Stimulated activated CD4-positive, alpha-beta T cell treated with anti-CD3 and anti-CD28 coated beads, Interleukin-12 subunit alpha, Interleukin-12 subunit beta, amount 100 ng/mL, for 24 hours (primary cell): ENCODE measurements at places on chromosomes 2 and 18.

DNA sequence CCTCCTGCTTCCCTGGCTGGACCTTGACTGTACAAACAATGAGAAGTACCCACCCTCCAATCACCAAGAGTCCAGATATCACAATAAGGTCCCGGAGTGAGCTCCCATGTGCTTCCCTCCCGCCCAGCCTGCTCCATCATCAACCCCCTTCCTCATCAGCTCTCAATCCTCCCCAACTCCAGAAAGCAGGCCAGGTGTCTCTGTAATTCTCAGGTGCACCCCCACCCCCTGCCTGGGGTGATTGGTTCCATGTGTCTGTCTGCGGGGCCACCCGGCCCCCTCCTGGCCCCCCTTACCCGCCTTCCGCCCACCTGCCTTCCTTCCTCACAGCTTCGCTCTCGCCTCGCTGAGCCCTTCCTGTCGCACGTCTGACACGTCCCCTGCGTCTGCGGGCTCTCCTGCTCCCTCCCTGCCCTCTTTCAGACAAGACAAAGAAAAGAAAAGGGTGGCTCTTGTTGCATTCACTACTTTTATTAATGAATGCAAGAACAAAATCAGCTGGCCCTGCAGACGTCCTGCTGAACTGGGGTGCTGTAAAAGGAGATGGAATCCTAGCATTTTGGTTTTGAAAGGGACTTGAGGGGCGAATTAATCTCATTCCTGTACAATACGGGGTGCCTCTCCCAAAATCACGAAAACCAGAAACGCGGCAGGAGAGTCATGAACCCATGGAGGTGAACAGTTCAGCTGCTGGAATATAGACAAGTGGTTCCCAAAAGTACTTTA lies 26.5 kb upstream of the IGFBP2 start:
- DNase-seq: peak; percentile 68

DNA sequence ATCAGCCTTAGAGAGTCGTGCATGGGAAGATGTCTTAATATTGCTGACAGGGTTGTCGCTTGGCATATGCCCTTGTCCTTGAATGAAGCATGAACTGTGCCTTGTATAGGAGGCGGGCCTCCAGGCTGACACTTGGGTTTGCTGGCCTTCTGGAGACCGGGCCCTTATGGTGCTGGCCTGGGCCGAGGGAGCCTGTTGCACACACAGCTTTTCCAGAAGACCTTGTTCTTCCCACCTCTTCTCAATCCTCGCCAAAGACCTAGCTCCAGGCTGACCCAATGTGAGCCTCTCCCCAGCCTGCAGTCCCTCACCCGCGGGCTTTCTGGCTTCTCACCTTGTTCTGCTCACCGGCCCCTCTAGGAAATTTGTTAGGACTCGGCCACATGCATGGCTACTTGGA lies 199.1 kb downstream of the FAM210A start:
- DNase-seq: no peak

GRCh38 chr2:19902216-19902740 lies 495 bp upstream of the TTC32 start:
- no peak for DNase-seq

GRCh38 chr2:54054271-54054670 lies 61.1 kb upstream of the ACYP2 start:
- DNase-seq: no peak

DNA sequence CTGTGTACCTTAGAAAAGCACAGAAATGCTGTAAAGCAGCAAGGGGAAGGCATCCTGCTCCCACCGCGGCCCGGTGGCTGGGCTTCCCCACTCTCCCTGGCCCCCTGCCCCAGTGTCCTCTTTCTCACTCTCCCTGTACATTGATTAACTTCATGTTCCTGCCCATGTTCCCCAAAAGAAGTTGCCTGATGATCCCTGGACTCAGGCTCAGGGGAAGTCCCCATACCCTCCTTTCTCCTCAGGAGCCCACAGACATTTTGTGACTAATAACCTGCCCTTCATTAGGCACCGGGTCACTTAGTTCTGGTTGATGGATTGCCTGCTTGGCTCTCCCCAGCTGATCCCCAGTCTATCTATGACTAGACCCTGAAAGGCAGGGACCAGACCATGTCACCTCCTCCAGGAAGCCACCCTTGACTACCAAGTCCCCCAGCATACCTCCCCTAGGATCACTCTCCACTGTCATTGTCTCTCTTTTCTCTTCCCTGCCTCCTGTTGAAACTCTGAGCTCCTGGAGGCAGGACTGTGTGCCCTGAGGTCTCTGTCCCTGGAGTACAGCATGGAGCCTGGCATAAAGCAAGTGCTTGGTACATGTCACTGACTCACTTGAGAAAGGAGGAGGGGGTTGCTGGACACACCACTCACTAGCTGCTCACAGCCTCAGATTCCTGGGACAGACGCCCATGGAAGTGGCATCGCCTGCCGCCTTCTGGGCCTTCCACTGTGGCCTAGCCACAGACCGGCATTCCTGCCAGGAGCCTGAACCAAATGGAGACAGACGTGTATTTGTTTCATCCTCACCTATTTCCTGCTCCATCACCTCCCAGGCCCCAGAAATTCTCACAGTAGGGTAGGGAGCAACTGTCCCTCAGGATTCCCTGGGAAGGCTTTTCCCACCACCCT lies 13.5 kb downstream of the MALL start:
- DNase-seq: no peak

GRCh38 chr18:36114738-36115137 lies 14.4 kb downstream of the SLC39A6 start:
- no peak for DNase-seq

- DNase-seq: peak; percentile 16
Measured at GRCh38 chr18:31942291-31942998, 483 bp downstream of the TRAPPC8 start.

DNA sequence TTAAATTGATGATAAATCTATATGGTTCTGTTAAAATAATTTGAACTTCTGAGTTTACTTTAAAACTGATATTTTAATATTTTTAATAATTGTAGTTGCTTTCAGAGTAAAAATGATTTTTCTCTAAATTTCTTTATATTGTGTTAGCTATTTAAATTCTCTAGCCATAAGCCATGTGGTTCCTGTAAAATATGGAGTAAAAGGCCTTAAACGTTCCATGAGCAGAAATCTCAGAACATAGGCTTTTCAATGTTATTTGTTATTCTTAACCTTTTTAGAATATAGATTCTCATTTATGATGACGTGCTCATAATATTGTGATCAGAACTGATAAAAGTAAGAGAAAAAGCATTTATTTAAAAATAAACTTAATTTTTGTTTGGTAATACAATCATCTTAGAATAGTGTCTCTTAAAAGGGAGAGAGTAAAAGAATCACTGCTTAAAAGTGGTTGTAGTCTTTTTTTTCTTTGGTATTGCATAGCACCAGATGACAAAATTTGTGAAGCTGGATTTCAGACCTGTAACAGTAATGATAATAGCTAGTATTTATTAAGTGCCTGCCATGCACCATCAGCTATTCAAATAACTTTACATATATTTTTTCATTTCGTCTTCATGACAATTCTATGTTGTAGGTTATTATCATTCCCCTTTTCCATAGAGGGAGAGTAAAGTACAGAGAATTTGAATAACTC lies 2.7 kb downstream of the BMPR2 start:
- DNase-seq: no peak

GRCh38 chr2:179435000-179435399 lies 170.4 kb upstream of the SESTD1 start:
- no peak for DNase-seq

DNA sequence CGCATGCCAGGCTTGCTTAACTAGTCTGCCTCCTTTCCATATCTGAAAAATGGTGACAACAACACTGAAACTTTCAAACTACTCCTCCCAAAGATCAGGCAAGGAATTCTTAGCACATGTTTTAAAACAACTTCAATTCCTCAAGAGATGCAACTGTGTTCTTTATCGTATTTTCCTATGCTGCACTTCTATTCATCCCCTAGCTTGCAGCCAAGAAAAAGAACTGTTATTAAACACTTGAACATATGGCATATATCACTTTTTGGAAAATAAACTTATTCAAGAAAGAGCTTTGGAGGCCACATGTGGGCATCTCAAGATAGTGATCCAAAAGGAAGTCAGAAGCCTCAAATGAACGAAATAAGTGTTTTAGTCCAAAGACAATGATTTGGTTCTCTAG lies 75.6 kb upstream of the STAM2 start:
- DNase-seq: no peak

- no peak for DNase-seq
Measured at GRCh38 chr2:238425505-238425978, 1.2 kb upstream of the ASB1 start.

- no peak for DNase-seq
Measured at GRCh38 chr2:233556881-233557736, 9.5 kb downstream of the USP40 start.

GRCh38 chr2:160820691-160821090 lies 327.1 kb upstream of the RBMS1 start:
- DNase-seq: no peak

- DNase-seq: no peak
Measured at GRCh38 chr2:99637159-99637697, 147.4 kb upstream of the REV1 start.

- DNase-seq: no peak
Measured at GRCh38 chr2:40330096-40330495, 121.8 kb downstream of the SLC8A1 start.

DNA sequence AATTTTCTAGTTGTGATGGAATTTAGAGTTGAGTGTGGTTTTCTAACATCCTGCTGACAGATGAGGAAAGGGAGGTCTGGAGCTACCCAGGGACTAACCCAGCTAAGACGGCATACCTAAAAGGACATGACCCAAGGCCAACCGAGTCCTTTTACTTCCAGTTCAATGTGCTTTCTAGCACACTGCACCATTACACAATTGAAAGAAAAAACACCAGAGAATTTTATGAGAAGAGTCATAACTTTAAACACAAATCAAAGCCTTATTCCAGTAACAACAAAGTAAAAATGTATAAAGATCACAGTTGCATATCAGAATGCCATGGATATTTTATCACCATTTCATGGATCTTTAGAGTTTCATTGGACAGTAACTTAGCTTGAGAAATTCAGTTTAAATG lies 480.3 kb downstream of the MEIS1 start:
- DNase-seq: no peak

DNA sequence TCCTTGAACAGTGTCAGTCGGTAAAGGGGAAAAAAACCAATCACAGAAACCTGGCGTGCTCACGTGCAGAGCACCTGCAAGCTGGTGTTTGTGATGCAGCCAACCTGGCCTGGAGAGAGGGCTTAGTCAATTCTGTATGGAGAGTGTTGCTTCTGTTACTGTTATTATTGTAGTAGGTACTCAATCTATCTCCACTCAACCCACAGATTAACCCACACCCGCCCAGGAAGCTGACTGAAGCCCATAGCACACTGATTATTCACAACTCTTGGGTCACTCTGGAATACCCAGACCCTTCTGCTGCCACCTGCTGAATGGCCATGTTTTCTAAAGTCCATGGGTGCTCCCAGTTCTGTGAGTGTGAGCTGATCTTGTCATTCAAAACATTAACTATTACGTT lies 53.9 kb downstream of the TNFRSF11A start:
- DNase-seq: no peak

GRCh38 chr2:96533292-96534073 lies 3.1 kb upstream of the ARID5A start:
- DNase-seq: no peak

DNA sequence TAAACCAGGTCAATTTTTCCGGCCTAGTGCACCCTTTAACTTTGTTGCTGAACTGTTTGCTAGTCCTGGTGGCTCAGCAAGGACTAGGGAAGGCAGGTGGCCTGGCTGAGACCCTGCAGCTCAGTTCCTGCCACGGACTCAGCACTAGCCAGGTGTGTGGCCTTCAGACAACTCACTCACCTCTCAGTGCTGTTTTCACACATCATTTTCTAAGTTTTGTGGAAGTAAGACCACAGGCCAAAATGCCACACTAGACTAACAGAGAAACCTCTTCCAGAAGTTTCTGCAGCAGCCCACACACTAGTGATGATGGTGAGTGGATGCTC lies 65.9 kb upstream of the SLC1A4 start:
- no peak for DNase-seq

DNA sequence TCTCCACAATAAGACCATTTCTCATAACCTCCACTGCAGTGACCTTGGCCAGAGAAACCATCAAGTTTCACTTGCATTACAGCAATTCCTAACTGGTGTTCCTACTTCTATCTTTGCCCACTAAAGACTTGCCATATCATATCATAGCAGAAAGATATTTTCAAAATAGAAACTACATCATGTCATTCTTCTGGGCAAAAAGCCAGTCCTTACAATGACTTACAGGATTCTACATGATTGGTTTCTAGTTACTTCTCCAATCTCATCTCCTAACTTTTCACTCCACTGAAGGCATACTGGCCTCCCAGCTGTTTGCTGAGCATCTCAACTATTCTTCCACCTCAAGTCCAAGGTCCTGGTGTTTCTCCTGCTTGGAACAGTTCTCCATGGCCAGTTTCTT lies 151.4 kb downstream of the HNMT start:
- DNase-seq: no peak

GRCh38 chr2:213306316-213306942 lies 22.2 kb downstream of the SPAG16 start:
- DNase-seq: no peak

DNA sequence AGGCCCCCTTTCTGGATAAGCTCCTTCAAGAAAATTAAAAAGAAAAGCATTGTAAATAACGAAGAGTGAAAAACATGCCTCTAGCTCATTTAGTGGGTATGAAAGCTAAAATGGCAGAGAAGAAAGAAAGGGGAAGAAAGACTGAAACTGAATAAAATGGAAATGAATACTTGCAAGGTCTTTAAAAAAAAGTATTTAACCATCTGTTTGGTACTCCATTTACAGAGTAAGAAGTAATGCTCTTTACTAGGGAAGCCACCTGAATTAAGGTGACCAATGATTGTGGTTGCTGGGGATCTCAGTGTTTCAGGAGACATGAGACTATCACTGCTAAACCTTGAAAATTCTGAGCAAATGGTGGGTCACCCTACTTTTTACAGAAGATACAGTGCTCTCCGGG lies 17.7 kb upstream of the ARL5A start:
- DNase-seq: no peak

DNA sequence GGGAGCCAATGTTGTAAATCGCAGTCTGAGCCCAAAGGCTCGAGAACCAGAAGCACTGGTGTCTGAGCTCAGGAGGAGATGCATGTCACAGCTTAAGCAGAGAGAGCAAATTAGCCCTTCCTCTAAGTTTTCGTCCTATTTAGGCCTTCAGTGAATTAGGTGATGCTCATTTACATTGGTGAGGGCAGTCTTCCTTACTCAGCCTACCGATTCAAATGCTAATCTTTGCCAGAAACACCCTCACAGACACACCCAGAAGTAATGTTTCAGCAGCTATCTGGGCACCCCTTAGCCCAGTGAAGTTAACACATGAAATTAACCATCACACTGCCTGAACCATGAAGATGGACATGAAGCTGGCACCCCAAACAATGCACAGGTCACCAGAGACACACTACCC lies 385.1 kb downstream of the STK39 start:
- no peak for DNase-seq

- DNase-seq: no peak
Measured at GRCh38 chr2:96804986-96805385, 11.1 kb upstream of the CNNM3 start.

DNA sequence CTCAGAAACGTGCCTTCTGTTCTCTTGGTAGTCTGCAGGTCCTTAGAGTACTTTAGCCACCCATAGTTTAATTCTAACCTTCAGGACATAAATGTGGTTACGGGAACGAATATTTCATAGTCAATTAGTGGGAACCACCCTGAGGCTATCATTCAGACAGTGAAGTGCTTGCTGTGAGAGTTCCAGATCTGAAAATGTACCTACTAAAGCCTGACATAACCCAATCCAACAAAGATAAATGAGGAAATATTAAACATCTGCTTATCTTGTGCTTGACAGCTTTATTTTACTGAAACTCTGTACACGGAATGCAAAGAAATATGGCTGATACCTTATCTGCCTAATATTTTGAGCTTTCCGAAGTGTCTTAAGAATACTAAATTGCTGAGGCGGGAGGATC lies 43.0 kb downstream of the RAB27B start:
- no peak for DNase-seq
